ENCODE measurements at places on chromosomes 5 and 9.

- DNase-seq, result no peak
Observed at GRCh38 chr5:143248822-143249579, 154.5 kb downstream of the NR3C1 start.

DNA sequence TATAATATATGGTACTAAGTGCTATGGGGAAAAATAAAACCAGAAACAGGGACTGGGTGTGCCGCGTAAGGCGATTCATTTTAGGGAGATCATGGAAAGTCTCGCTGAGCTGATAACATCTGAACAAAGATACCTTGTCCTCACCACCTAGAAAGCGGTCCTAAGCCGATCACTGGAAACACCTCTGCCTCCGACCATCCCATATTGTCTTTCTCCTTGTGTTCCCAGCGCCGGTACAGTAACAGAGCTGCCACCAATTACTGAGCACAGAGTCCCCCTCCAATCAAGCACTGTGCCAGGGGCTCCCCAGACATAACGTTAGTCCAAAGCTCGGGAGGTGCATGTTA is 704 bp downstream of the CCDC112 start:
- DNase-seq, result no peak

DNA sequence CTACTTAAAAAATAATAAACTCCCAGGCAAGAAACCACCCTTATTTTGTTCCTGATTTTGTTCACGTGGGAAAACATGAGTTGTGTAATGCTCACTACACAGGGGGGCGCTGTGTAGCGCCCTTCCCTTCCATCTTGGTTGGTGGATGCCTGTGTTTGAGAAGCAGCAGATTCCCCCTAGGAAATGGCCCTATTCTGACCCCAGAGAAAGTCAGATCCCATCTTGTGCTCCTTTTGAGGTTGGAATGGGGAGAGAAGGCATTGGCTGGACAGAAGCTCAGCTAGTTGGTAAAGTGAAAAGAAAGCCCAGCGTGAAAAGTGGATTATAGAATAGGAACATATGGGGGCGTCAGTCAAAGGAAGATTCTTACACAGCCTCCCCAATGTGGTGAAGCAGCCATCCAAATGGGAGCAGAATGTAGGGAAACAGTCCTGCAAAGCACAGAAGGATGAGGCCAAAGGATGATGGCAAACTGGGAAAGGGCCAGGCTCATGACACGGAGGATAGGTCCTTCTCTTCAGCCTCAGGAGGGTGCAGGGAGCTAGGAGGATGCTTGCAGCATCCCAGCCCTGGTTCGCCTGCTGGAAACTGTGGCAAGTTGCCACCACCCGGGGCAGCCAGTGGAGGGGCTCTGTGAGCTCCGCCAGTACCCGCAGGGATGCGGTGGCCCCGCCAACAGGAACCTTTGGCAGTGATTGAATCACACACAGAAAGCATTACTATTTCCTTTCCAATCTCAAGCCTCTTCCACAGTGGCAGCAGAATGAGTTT is 314.2 kb upstream of the DAP start:
- no peak for DNase-seq

DNA sequence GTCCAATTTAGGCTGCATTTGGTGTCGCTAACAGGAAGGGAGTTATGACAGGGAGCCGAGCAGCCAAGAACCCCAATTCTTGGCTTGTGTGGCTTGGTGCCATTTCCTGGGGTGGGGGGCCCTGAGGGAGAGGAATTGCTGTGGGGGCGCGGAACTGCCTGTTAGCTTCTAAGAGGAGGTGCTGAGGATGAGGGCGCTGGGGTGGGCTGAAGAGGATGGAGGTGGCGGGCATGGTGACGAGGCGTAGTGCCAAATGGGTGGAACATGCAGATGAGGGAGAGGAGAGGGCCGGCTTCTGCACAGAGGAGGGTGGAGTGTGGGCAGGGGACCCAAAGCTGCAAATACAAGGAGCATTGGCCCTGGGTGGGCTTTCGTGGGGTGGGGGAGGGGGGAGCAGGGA is 27.9 kb downstream of the IER5L start:
- DNase-seq, result no peak

DNA sequence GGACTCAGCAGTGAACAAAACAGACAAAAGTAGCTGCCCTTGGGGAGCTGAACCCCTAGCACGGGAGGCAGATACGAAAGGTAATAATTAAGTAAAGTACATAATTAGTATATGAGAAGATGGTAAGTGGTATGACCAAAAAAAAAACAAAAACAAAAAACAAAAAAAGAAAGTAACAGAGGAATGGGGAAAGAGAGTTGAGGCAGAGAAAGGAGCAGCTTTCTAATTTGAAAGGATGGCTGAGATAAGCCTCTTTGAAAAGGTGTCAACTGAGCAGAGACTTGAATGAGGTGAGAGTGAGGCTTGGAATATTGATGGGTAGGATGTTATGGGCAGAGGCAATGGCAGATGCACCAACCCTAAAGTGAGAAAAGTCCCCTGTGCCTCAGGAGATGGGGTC is 69.7 kb downstream of the CARTPT start:
- no peak for DNase-seq

DNA sequence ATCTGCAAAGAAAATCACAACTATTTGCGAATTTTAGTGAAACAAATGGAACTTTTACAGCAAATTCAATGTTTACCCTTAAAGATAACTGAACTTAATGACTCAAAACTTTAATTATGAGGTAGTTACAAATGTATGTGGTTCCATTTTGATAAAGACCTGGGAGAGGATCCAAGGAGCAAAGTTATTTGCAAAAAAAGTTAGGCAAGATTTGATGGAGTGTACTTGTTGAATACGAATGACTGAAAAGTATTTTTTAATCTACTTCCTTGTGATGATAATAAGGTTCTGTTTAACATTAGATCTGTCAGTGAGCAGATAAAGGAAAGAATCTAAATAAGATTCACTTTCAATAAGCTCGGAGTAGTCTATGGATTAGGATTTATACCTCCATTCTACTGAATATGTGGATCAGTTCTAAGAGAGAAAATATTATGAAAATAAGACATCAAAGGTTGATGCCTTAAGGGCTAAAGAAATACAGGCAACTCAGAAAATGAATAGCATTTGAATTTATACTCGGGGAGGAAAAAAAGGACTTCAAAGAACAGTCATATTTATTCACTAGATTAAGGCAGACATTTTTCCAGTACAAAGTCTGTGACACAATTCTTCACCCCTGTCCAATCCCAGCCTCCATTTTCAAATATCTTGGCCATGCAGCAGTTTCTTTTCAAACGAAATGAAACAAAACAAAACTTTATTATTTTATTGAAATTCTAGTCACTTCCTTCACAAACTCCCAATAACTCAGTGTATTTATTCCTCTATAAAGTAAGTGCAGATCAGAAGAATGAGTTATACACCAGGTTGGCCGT is 199.8 kb downstream of the PDE4D start:
- no peak for DNase-seq

- no peak for DNase-seq
Observed at GRCh38 chr9:98334796-98335195, 79.3 kb upstream of the TBC1D2 start.

- no peak for DNase-seq
Observed at GRCh38 chr5:23655674-23656073, 148.3 kb downstream of the PRDM9 start.

- no peak for DNase-seq
Observed at GRCh38 chr5:103598997-103599566, 36.5 kb upstream of the NUDT12 start.

DNA sequence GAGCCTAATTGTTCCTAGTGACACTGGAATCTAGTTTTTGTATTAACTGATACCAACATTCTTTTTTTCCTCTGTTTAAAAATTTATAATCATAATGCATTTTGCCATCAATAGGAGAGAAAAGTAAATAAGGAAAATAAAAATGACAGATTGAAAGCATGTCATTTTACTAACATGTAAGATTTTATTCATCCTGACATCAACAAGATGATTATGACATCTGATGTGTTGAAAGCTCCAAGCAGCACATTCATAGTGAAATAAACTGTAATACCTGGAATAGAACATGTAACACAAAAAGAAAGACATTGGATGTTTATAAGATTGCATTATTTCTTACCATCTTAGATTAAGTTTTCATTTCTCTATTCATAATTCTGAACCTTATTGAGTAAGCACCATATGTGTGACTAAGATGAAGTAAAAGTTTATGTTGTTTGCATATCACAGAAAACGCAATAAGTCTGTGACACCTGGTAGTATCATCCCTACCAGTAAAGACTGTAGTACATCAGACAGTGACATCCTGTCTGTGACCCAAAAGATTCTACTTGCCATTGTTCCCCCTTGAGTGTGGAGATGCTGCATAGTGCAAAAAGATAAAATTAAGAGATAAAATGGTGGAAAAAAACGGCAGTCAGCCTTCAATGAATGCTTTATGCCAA is 225.6 kb downstream of the PCSK5 start:
- no peak for DNase-seq

All from neural crest cell (in vitro differentiated cells).